ENCODE measurements at places on chromosomes 1 and 21.

GRCh38 chr1:159076438-159077119 lies at the start of gene AIM2:
AIM2 (minus strand) TSS chr1:159076766; CDS start chr1:159073499, 3,267 bp downstream.
- peak; percentile 69 for DNase-seq
- H3K27ac ChIP-seq, result peak within 1 kb of the TSS; percentile 99
- no peaks in the 10 kb centered on the region for H3K27me3 ChIP-seq
- peaks cover 33% of the 10 kb centered on the region for H3K4me1 ChIP-seq
- H3K4me3 ChIP-seq, result peak within 1 kb of the TSS; percentile 98

GRCh38 chr1:32741413-32742198 lies 39.0 kb upstream of the SYNC start:
- DNase-seq, result no peak
- H3K4me3 ChIP-seq, result peak overlapping the region; percentile 78
- H3K36me3 ChIP-seq, result no peaks in the 10 kb centered on the region
- H3K27ac ChIP-seq, result no peak overlapping the region
- H3K4me1 ChIP-seq, result no peaks in the 10 kb centered on the region
- H3K27me3 ChIP-seq, result peaks cover 24% of the 10 kb centered on the region

- H3K36me3 ChIP-seq, result no peaks in the 10 kb centered on the region
- no peaks in the 10 kb centered on the region for H3K27me3 ChIP-seq
These were observed 29.2 kb downstream of the EYA3 start for GRCh38 chr1:28058971-28059878.

- H3K4me1 ChIP-seq, result peaks cover 12% of the 10 kb centered on the region
- H3K4me3 ChIP-seq, result no peak overlapping the region
- no peak for DNase-seq
These were observed 153.5 kb downstream of the HLX start for GRCh38 chr1:221032637-221033280.

DNA sequence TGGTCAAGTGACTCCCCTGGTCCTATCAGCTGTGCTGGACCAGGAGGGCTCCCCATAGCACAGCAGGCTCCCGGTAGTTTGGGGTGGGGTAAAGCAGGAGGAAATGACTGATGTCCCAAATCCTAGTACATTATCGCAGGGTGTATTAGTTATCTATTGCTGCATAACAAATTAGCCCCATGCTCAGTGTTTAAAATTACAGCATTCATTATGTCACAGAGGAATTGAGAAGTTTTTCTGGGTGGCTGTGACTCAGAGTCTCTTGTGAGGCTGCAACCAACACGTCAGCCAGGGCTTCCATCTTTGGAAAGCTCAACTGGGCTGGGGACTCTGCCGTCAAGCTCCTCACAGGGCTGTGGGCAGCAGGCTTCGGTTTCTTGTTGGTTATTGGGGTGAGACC lies 34.3 kb upstream of the LAPTM5 start:
- peaks cover 28% of the 10 kb centered on the region for H3K27me3 ChIP-seq
- H3K27ac ChIP-seq, result peak overlapping the region; percentile 98
- H3K4me1 ChIP-seq, result peaks cover 10% of the 10 kb centered on the region
- no peak overlapping the region for H3K4me3 ChIP-seq

DNA sequence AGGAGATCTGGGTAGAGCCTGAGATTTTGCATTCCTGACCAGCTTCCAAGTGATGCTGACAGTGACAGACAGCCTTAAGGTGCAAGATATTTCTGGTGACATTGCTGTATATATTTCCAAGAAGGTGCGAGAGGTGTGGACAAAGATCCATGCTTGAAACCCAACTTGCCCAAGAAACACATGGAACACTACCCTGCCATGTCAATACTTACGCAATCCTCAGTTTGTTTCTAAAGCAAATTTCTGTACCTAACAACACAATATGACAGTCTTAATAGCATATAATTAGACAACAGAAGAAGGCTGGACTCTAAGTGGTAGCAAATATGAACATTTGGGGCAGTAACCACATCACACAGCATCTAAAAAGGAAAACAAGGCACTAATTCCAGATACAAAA lies 260.4 kb downstream of the DSCAM start:
- no peak overlapping the region for H3K4me3 ChIP-seq
- no peak overlapping the region for H3K27ac ChIP-seq
- no peak for DNase-seq
- H3K36me3 ChIP-seq, result no peaks in the 10 kb centered on the region
- no peaks in the 10 kb centered on the region for H3K27me3 ChIP-seq

DNA sequence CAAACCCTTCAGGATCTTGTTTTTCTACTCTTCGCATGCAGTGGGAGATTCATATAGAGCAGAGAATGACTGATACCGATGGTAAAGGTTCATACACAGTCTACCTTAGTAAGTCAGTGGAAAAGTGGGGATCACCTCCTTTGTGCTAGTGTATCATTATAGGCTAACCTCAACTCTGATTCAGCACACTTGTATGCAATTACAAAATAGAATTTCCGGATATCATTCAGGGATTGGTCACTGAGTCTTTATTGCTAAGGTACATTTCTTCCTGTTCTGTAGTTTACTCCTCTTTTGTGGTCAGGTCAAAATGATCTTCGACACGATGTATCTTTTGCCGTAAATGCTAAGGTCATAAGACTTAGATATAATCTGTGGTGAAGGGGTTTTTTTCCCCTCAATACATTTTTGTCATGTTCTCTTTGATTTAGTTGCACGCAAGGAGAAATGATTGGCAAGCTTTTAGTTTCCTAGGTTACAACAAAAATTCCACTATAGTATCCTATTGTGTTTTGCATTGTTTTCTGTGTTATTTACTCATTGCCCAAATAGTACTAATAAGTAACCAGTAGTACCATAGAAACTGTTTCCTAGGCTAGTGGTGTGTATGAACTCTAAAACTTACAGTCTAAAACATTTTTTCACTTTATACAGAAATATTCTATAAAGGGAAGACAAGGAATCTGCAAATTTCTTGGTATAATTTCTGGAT lies 35.7 kb upstream of the PLA2G4A start:
- DNase-seq, result no peak
- no peaks in the 10 kb centered on the region for H3K27me3 ChIP-seq
- no peak overlapping the region for H3K27ac ChIP-seq
- no peak overlapping the region for H3K4me3 ChIP-seq
- H3K4me1 ChIP-seq, result no peaks in the 10 kb centered on the region

DNA sequence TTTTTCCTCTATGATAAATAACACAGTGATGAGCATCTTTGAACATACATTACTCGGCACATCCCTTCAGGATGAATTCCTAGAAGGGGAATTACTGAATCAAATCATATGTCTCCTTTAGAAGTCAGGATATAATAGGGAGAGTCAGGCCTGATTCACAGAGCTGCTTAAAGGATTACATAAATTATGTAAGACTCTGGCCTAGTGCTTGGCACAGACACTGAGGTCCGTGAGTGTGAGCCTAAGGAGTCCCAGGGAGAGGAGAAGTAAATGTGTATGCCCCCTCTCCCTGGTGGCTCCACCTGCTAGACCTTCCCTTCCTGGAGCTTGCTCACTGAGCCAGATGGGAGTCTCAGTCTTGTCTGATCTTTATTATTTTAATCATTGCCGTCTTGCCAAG lies 8.6 kb upstream of the FOXE3 start:
- no peaks in the 10 kb centered on the region for H3K36me3 ChIP-seq
- peaks cover 12% of the 10 kb centered on the region for H3K27me3 ChIP-seq
- DNase-seq, result no peak

GRCh38 chr1:52707927-52708655 lies 9.9 kb upstream of the COA7 start:
- no peak for DNase-seq
- no peak overlapping the region for H3K4me3 ChIP-seq
- no peaks in the 10 kb centered on the region for H3K27me3 ChIP-seq
- H3K27ac ChIP-seq, result no peak overlapping the region
- H3K4me1 ChIP-seq, result peaks cover 4% of the 10 kb centered on the region
- no peaks in the 10 kb centered on the region for H3K36me3 ChIP-seq

GRCh38 chr1:32782086-32782485 lies 35.1 kb downstream of the YARS1 start:
- H3K4me3 ChIP-seq, result no peak overlapping the region
- no peak for DNase-seq
- H3K27ac ChIP-seq, result no peak overlapping the region
- H3K27me3 ChIP-seq, result no peaks in the 10 kb centered on the region
- no peaks in the 10 kb centered on the region for H3K4me1 ChIP-seq

DNA sequence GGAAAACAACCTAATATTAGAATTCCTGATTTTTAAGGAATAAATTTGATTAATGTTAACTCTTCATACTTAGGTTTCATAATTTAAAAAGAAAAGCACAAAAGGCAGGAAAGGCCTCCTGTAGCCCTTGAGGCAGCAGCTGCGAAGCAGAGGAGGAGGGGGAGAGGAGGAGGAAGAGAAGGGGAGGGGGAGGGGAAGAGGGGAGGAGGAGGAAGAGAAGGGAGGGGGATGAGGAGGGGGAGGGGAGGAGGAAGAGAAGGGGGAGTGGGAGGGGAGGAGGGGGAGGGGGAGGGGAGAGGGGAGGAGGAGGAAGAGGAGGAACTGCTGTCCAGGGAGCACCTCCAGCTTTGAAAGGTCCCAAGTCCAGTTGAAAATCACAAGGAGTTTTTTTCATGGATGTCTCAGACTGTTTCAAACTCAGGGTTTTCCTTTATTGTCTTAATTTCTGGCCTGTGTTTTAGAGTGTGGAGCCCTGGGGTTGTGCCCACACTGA lies 35.1 kb upstream of the DIP2A start:
- no peaks in the 10 kb centered on the region for H3K27me3 ChIP-seq
- peaks cover 11% of the 10 kb centered on the region for H3K36me3 ChIP-seq
- H3K27ac ChIP-seq, result no peak overlapping the region
- no peak for DNase-seq
- H3K4me3 ChIP-seq, result no peak overlapping the region
- no peaks in the 10 kb centered on the region for H3K4me1 ChIP-seq

DNA sequence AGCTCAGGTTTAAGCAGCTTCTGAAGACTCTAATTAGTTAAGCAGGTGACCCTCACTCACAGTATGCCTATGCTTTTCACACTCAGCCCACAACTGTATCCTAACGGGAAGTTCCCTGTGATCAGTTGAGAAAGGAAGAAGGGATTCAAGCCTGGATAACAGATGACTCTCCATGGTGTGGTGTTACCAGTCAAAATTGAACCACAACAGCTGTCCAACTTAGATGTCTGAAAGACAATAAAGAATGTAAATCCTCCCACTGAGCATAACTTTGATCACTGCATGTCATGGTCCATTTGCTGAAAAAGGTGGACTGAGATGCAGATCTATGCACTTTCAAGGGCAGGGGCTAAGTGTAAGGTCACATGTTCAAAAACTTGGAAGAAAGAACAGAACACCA lies 32.3 kb upstream of the DIPK1A start:
- H3K4me3 ChIP-seq, result no peak overlapping the region
- DNase-seq, result no peak
- H3K27me3 ChIP-seq, result no peaks in the 10 kb centered on the region
- H3K4me1 ChIP-seq, result peaks cover 24% of the 10 kb centered on the region
- no peaks in the 10 kb centered on the region for H3K36me3 ChIP-seq

GRCh38 chr1:19484798-19485361 lies 459 bp downstream of the CAPZB start:
- peaks cover 60% of the 10 kb centered on the region for H3K4me1 ChIP-seq
- H3K27me3 ChIP-seq, result no peaks in the 10 kb centered on the region
- H3K27ac ChIP-seq, result peak overlapping the region; percentile 97
- H3K36me3 ChIP-seq, result peaks cover 10% of the 10 kb centered on the region
- peak overlapping the region; percentile 97 for H3K4me3 ChIP-seq

DNA sequence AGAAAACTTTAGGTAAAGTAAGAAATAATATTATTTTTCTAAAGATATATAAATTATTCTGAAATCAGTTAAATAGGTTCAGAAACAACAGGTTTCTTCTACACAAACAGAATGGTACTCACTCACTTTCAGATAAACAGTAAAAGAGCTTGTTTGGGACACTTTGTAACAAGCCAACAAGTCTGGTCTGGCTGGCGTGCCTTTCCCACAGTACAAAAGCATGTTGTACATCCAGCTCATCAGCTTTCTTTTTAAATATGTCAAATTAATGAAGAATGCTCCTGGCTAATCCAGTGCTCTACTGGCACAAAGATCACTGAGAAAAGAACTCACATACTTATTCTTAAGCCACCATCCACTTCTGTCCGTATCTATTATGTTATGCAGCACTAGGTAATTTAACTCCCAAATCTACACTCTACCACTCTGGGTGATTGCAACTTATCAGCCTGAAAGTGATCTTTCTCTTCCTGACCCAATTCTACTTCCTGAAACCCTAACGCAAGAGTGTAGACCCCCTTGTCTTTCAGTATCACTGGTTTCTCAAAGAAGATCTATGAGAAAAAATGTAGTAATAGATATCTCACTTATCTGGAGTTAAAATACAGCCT lies 32.6 kb downstream of the TRIT1 start:
- H3K4me3 ChIP-seq, result no peak overlapping the region
- peaks cover 4% of the 10 kb centered on the region for H3K4me1 ChIP-seq
- H3K36me3 ChIP-seq, result peaks cover 22% of the 10 kb centered on the region

GRCh38 chr1:246503341-246503740 lies 3.7 kb downstream of the SMYD3 start:
- no peak overlapping the region for H3K27ac ChIP-seq
- no peak for DNase-seq
- H3K4me1 ChIP-seq, result peaks cover 25% of the 10 kb centered on the region
- H3K36me3 ChIP-seq, result no peaks in the 10 kb centered on the region

DNA sequence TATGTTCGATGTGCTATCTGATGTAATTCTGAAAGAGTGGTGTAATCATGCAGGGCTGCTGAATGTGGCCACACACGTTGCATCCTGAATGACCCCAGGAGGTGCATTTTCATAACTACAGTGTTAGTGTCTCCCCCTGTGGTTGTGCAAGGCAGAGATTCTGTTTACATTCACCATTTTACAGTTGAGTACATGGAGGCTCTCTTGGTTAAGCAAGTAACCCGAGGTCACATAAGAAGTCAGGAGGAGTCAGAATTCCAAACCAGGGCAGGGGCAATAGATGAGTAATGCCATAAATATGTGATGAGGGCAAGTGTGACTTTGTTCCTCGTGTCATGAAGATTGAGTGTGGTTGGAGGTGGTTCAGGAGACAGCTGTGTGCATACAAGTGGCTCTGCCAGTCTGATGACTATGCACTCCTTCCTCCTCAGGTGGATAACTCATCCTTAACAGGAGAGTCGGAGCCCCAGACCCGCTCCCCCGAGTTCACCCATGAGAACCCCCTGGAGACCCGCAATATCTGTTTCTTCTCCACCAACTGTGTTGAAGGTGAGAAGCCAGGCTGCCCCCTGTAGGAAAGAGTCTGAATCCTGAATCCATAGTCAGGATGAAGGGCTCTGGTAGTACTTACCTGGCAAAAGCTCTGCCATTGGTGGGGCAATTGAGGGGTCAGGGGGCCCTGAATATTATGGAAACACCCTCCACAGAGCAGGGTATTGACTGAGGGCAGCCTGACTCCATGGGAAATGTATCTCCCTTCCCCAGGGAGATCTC lies 9.3 kb downstream of the ATP1A2 start:
- no peak for DNase-seq
- no peak overlapping the region for H3K4me3 ChIP-seq
- H3K36me3 ChIP-seq, result no peaks in the 10 kb centered on the region
